ENCODE measurements at places on chromosomes 6 and 20.
A peak's percentile ranks its signal among the peaks of the same experiment; 100 is the strongest.

GRCh38 chr6:33960345-33961313 lies 156.8 kb upstream of the MLN start:
- no peak for DNase-seq

- DNase-seq: no peak
Measured at GRCh38 chr20:58867211-58867610, 14.7 kb downstream of the GNAS start.

DNA sequence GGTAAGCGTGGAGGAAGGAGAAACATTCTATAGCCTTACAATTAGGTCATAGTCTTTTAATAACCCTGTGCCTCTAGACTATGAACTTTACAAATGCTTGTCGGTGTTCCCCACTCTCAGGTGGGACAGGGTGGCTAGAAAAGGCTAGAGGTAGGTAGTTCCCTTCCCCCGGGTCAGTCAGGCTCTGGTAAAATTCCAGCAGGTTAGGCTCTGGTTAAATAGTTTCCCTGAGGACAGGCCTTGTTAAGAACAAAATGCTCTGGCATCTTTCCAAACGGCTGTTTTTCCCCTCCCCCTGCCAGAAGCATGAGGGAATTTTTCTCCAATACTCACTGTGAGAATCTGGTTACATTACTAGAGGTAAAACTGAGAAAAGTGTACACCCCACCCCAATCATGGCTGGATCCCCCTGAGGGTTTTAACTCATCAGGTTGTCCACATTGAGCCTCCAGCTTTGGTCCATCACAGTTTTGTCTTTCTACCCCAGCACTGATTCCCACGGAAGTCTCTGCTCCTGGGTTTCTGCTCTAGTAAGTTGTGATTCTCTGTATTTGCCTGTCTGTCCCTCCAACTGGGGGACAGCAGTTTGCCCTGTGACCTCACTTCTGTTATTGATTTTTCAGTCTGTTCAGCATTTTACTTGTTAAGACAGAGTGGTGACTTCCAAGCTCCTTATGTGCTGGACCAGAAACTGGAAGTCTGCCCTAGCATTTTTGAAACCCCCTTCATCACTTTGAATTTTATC lies 84.7 kb upstream of the ADGRF1 start:
- DNase-seq: no peak

GRCh38 chr6:32668226-32668747 lies 1.8 kb upstream of the HLA-DQB1 start:
- peak; percentile 82 for DNase-seq

GRCh38 chr6:117668736-117669135 lies 6.5 kb upstream of the NUS1 start:
- no peak for DNase-seq

- DNase-seq: peak; percentile 51
Measured at GRCh38 chr6:84466511-84466910, 239.1 kb upstream of the CEP162 start.
